ENCODE measurements at places on chromosomes 4 and X. TPM values are rescaled to one million over a fixed set of nuclear protein-coding genes. Genes with fewer than 3 reads are reported as not detected.

- no peaks in the 10 kb centered on the region for H3K4me1 ChIP-seq
- no peak overlapping the region for H3K4me3 ChIP-seq
- no peak for DNase-seq
- no peak overlapping the region for H3K27ac ChIP-seq
These were observed 39.6 kb downstream of the PTCHD1 start for GRCh38 chrX:23374291-23374690.

DNA sequence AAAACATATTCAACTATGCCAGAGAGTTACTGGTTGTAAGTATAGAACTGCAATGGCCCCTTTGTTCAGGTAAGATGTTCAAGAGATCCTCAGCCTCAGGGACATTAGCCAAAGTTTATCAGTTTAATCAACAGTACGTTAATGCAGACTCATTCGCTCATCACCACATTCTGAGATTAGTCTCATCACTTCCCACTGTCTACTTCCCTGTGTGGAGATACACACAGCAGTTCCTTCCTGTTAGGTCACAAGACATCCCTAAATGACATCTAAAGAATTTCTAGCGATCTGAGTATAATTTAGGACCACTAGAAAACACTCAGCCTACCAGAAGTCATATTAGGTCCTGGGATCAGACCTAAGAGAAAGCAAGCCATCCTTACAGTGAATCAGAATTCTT is 10.4 kb downstream of the SLC10A7 start:
- no peak for DNase-seq
- H3K27ac ChIP-seq: no peak overlapping the region
- H3K4me3 ChIP-seq: no peak overlapping the region
- no peaks in the 10 kb centered on the region for H3K27me3 ChIP-seq

DNA sequence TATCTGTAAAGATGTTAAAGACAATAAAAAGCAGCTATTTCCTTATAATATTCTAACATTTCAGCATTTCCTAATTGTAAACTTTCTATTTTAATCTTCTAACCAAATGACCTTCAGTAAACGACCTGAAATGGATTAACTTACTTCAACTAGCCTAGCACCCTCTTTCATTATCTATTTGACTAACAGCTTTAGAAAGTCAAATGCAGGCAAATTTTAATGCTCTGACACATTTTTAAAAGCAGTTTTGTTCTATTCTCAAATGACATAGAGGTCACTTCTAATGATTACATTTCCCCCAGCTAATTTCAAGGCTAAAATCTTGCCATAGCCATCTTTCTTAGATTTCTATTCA is 41.9 kb downstream of the SLC7A11 start:
- H3K36me3 ChIP-seq: peaks cover 4% of the 10 kb centered on the region
- no peak for DNase-seq
- no peak overlapping the region for H3K27ac ChIP-seq

CT83 gene
- not detected for polyA plus RNA-seq

DNA sequence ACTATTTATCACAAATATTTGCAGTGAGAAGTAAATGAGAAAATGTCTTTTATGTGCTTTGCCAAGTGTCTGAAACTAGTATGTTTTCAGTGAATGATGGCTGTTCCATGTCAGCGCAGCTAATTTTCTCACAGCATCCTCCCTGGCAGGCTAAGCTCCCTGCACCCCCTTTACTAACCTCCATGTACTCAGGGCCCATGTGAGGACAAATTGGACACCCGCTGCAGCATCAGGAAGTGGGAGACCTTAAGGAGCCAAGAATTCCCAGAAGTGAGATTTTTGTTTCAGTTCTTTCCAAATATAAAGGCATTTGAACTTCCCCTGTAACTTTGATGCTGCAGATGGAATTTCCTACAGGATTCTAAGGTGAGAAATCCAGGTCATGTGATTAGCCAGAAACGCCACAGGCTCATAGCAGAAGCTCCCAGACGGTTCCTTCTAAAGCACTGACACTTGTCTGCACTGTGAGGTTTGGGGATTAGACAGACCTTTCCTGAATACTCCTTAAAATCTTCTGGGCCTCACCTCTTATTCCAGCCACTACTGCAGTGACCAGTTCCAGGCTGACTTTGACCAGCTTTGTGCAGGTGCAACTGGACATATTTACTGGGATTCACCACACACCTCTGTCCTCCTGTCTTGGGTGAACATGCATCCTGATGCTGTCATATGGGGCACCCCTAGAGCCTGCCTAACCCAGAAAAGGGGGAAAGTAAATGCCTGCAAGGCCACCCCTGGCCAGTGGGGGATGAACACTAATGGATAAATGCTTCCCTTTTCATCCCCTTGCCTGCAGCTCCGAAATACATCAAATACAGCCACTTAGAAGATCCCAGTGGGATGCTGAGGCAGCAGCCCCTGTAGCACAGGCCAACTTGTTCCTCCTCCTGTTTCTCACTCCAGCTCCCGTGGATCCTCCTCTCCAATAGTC is 45.9 kb downstream of the LGI2 start:
- H3K27ac ChIP-seq: no peak overlapping the region
- no peak for DNase-seq
- no peaks in the 10 kb centered on the region for H3K27me3 ChIP-seq
- H3K4me1 ChIP-seq: no peaks in the 10 kb centered on the region

SOX3 gene
- not detected for polyA plus RNA-seq

FHDC1 gene
- polyA plus RNA-seq: 0.03 TPM

GRCh38 chrX:124239911-124240310 is 92.5 kb upstream of the TEX13D start:
- no peaks in the 10 kb centered on the region for H3K36me3 ChIP-seq
- peaks cover 5% of the 10 kb centered on the region for H3K27me3 ChIP-seq
- no peak overlapping the region for H3K27ac ChIP-seq
- H3K4me3 ChIP-seq: no peak overlapping the region
- no peak for DNase-seq
- no peaks in the 10 kb centered on the region for H3K4me1 ChIP-seq

DNA sequence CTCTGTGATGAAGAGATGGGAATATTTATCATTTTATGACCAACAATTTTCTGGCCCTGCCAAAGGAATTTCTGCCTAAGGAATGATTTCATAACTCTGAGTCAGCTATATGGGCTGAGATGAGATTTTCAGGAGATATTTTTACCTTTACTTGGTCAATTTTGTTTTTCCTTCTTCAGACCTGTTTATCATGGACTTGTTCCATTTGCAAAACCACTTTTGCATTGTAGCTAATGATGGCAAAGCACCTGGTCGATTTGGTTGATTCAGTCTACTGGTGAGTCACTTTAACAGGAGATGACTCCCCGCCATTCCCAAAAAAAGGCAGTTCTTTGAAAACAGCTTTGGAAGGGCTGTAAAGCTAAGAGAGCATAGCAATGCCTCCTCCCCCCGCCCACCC is 53.3 kb downstream of the TEX13A start:
- no peaks in the 10 kb centered on the region for H3K4me1 ChIP-seq
- H3K4me3 ChIP-seq: no peak overlapping the region
- no peak for DNase-seq
- H3K27me3 ChIP-seq: no peaks in the 10 kb centered on the region
